SJSA1 (cell line): ENCODE measurements at places on chromosomes 3 and 15. TPM values are rescaled to one million over a fixed set of nuclear protein-coding genes. Genes with fewer than 3 reads are reported as not detected.

- no peak for DNase-seq
Measured at GRCh38 chr3:120625159-120625586, 29.0 kb downstream of the NDUFB4 start.

GRCh38 chr15:45821390-45821789 lies 186.6 kb downstream of the SQOR start:
- no peak for DNase-seq

DNA sequence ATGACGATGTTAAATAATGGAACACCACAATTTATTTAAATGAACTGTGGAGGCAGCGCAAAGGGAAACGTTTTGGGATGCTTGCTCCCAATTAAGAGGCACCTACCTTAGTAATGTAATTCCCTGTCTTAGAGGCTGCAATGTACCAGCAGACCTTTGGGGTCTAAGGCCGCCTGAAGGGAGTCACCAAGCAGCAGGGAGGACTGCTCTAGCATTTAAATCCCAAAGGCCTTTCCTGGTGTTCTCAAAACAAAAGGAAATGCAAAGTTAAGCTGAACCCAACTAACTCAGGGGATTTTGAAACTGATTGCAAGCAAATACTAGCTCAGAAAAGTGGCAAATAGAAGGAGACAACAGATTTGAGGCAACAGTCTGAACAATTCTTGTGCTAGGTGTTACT lies 510.8 kb downstream of the GABRG3 start:
- DNase-seq = no peak

GRCh38 chr3:133014325-133014724 lies 23.9 kb upstream of the TMEM108 start:
- DNase-seq = no peak

- peak; percentile 39 for DNase-seq
Measured at GRCh38 chr3:57397175-57398026, 104.9 kb upstream of the ASB14 start.

DNA sequence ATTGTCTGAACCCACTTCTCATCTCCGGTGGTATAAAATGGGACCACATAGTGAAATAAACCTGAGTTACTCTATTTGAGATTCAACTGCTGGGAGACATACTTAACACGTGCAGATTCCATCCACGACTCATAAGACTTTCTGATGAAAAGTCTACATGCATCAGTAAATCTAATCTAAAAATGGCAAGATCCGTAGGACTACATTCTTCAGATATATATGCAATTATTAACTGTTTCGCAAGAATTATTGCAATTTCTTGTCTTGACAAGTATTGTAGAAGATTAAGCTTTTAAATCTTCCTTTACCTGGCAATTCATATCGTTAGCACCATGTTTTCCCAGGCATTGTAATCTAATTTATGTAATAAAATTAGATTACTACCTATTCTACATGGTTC lies 718.7 kb upstream of the CBLB start:
- DNase-seq = no peak

DNA sequence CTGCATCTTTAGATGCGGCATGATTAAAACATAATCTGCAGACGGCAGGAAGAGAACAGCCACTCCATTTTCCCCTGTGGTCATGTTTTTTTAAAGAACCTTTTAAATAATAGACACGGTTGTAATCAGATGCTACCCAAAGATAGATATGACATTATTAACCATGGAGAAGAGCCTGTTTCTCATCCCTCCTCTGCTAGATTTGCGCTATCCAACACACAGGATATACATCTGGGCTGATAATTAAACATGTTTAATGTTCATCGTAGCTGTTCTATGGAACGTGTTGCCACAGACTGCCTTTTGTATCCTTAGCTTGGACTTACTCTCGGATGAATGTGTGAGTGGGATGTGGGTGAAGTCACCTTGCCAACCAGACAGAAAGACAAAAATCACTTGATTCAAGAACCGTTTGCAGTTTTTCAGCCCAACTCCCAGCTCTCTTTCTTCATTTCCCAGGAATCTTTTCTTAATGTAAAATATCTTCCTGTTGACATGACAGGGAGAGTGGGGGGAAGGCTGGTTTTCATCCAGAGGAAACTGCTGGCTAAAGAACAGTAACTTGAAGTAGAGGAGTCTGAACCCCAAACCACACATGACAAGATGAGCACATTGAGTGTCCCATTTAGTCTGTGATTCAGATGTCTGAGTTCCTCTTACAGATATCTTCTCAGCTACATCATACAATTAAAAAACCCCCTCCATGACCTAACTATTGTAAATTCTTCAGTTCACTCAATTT lies 118.6 kb upstream of the PRICKLE2 start:
- DNase-seq = no peak

GRCh38 chr3:14876921-14877333 lies 58.2 kb downstream of the FGD5 start:
- DNase-seq = no peak

DNA sequence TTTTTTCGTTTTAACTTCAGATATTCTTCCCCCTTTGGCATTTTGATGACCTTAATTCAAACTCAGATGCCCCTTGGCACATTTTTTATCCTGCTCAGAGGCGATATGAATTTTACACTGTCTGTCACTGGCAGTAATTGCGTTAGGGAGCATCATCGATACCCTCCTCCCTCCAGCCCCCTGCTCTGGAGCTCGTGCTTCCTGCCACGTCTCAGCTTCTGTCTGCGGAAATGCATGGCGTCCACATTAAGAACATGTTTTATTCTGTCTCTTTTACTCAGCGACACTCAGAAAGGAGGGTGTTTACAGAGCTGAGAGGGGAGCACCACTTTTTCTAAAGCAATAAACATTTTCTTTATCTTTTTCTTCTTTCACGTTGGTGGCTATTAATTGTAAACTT lies 254.2 kb downstream of the EBLN2 start:
- DNase-seq = no peak

DNA sequence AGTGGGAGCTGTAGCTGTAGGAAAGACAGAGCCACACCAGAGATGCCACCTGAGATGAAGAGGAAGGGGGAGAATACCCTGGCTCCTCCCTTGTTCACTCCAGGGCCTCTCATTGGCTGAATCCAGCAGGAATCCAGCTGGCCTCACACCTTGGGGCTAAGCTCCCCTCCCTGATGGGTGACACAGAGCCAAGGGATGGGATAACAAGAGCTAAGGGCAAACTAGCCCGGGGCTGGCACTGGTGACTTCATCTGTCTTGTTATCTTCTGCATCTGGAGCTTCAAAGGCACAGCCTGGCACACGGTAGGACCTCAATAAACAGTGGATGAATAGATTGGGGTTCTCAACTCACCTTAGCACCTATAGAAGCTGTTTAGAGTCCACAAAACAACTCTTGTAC lies 13.8 kb upstream of the GATA2 start:
- no peak for DNase-seq

DNA sequence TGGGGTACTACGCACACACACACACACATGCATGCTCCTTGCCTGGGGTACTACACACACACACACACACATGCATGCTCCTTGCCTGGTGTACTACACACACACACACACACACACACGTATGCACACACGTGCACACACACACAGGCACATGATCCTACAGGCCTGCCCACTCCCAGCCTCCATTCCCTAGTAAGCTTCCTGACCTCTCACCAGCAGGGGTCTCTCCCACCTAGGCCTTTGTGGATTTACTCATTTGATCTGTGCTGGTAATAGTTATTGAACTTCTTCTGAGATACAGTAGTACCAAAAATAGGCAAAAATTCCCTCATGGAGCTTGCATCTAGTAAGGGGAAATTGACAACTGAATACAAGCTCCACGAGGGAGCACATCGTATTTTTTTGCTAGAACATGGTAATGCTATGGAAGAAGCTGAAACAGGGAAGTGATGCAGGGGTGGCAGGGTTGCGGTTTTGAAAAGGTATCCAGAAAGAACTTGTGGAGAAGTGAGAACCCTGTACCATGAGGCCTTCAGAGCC lies 19.1 kb downstream of the TTC21A start:
- DNase-seq = no peak

GRCh38 chr3:53173107-53173506 lies 12.1 kb downstream of the PRKCD start:
- DNase-seq = no peak

GRCh38 chr15:27499191-27499590 lies 528.2 kb downstream of the GABRG3 start:
- no peak for DNase-seq

GRCh38 chr3:194150252-194150934 lies 14.4 kb downstream of the HES1 start:
- no peak for DNase-seq

GRCh38 chr3:56254835-56255234 lies 213.4 kb downstream of the ERC2 start:
- no peak for DNase-seq

DNA sequence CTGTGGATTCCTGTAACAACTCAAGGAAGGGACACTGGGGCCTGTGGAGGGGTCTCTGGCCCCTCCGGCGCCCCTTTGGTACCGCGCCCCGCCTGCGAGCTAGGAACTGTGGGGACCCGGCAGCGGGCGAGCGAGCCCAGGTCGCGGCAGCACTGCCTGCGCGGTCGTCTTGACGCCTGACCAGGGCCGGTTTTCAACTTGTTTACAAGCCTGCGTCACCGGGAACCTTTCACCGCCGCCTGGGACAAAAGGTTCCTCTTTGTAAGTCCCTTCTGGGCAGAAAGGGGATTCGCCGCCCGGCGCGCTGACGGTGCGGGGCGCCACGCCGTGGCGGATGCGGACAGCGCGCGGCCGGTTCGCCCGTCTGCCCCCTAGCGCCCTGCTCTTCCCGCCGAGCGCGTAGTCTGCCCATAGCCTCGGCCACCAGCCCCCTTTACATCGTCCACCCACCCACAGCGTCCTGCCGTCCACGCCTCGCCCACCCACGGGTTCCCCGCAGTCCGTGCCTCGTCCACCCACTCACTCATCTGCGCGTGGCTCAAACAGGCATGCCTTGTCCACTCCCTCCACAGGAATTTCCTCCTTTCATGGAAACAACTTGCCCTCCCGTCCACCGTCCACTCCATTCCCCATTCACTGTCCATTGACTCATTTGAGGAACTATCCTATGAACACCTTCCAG lies 5.5 kb upstream of the CFAP100 start:
- DNase-seq = peak; percentile 77

GRCh38 chr3:13781417-13781816 lies 98.5 kb downstream of the WNT7A start:
- no peak for DNase-seq

- DNase-seq = no peak
Measured at GRCh38 chr3:197202694-197203093, 95.7 kb downstream of the DLG1 start.

DNA sequence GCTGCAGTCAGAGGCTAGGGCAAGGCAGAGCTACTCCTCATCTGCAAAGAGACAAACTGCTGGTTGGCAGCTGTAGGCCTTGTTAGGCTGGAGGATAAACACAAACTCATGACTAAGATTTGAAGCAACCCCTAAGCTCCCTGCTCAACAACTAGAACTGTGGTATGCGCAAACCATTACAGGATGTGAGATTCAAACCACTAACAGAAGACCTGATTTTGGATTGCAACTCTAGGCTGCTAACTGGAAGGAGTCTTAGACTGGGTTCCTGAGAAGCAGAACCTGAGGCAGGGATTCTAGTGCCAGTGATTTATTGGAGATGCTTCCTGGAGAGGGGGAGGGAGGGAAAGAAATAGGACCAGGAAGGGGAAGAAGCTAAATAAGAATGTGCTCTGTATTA lies 22.5 kb downstream of the CCR4 start:
- no peak for DNase-seq

DNA sequence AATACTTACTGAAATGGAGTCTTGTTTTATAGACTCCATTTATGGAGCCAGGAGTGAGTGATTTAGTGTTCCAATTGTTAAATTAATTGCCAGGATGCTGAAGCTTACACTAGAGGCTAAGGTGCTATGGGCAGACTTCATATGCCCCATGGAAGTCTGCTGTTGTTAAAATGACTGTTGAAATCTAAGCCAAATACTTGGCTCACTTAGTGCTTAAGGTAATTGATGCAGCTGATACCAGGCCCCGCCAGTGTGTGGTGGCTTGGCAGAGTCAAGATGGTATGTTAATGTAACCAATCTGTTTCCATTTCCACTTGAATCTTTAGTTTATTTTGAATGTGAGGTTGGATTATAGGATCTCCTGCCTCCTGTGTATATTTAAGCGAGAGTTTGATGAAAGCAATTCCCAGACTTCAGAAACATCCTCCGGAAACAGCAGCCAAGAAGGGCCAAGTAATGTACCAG lies 187.1 kb downstream of the ITPR1 start:
- DNase-seq = no peak

DNA sequence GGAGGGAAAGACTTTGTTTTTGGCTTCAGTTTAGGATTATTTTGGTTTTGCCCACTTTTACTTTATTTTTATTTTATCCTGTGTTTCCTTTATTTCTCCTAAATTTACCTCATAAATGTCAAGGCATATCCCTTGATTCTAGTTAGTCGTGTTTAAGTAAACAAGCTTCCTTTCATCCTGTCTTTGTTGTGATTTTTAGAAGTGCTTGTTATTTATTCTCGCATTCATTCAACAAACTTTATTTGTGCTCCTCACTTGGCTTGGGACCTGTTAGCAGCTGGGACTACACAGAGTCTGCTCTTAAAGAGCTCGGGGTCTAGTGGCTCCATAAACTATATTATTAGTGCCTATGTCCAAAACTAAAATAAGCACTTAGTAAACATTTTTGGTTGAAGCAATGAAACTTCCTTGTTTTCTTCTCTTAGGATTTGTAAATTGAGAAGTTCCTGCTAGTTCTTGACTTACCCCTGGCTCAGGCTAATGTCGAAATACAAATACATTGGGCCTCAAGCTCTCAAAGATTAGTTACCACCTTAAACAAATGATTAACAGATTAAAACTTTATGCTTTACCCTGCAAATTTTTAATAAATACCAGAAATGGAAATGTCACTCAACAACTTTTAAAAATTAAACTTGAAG lies 19.0 kb upstream of the DMXL2 start:
- DNase-seq = no peak

- DNase-seq = no peak
Measured at GRCh38 chr3:123120573-123120972, 53.7 kb downstream of the PDIA5 start.

DNA sequence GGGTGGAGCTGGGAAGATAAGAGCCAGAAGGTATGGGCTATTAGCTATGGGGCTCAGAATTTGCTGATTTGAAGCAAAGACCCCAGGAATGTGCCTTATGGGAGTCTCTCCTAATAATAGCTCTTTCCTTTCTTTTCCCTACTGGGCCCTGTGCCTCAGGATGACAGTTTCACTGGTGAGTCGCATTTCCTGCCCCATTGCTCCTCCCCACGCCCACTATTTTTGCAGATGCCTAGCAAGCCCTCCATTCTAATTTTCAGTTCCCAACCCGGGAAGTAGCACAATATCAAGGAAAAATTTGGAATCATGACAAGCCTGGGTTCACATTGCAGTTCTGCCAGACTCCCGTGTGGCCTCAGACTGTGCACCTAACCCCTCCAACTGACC lies 583 bp downstream of the IL17RE start:
- DNase-seq = peak; percentile 26

Gene RAF1
- 62.1 and 91.4 TPM in 2 replicates for total RNA-seq

Gene ADGRG7
- not detected in 2 replicates for total RNA-seq

Gene IL17RB
- total RNA-seq = not detected in 2 replicates

Gene ISLR2
- not detected in 2 replicates for total RNA-seq

Gene SLC6A11
- total RNA-seq = 0.05 TPM in 1 of 2 replicates, not detected in the other

Gene POMGNT2
- total RNA-seq = 0.78 and 4.6 TPM in 2 replicates

Gene XYLB
- total RNA-seq = 0.66 and 3.0 TPM in 2 replicates

Gene DCLK3
- not detected in 2 replicates for total RNA-seq

Gene APOD
- not detected in 2 replicates for total RNA-seq

Gene ZNF501
- total RNA-seq = 0.53 and 4.4 TPM in 2 replicates

Gene LYSMD2
- 11.2 and 11.5 TPM in 2 replicates for total RNA-seq
